Stimulated activated CD4-positive, alpha-beta T cell treated with anti-CD3 and anti-CD28 coated beads, Interleukin-2, amount 100 ng/mL, for 24 hours (primary cell): ENCODE measurements at places on chromosomes 1 and 21.

DNA sequence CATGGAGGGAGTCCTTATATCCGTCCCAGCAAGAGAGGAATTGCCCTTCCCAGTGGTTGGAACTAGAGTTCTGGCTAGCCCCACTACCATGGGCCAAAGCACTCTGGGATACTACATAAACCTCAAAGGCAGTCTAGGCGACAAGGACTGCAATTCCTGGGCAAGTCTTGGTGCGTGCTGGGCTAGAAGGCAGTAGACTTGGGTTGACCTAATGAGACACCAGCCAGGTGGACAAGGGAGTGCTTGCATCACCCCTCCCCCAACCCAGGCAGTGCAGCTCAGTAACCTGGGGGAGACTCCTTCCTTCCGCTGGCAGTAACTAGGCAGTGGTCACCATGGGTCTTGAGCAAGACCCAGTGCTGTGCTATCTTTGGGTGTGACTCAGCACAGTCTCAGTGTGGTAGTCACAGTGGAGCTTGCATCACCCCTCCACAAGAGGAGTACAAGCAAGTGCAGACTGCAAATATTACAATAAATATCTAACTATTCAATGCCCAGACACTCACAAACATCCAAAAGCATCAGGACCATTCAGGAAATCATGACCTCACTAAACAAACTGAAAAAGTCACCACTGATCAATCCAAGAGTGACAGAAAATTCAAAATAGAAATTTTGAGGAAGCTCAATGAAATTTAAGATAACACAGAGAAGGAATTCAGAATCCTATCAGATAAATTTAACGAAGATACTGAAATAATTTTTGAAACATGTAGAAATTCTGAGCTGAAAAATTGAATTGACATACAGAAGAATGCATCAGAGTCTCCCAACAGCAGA is 84.7 kb upstream of the LYPLAL1 start:
- no peak for DNase-seq

- no peak for DNase-seq
Measured at GRCh38 chr21:44359396-44359795, 6.0 kb downstream of the TRPM2 start.

- no peak for DNase-seq
Measured at GRCh38 chr1:232037774-232038388, 411.3 kb downstream of the DISC1 start.

- DNase-seq: no peak
Measured at GRCh38 chr1:221162352-221162751, 283.1 kb downstream of the HLX start.

DNA sequence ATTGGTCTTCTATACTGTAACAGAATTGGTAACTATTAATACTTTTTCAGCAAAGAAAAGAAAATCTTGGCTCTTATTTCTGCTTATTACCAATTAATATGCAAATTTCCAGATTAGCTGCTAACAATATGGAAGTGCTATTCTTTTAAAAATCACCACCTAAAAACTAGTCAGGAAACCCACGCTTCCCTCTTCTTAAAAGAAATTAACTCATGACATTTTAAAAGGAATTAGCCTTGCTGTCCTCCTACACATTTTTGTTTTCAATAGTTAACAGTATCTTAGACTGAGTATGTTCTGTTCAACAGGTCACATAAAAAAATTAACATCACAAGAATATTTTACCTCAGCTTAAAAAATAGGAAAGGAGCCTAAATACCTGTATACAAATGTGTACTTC is 27.3 kb downstream of the ABL2 start:
- no peak for DNase-seq

DNA sequence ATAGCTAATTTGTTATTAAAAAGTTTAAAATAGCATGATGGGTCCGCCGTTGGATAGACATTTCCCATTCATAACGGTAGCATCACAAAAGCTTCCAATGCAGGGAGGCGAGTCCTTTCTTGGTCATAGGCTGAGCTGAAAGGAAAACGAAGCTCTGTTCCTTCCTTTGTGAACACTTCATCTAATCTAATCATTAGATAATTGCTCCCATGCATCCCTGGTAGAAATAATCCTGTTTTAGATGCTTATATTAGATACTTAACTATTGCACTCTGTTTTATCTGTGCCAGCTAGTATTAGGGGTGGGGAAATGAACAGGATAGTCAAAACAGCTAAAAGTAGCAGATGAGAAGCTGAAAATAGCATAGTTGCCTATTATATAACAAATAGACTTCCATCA is 215.0 kb downstream of the SLC35F3 start:
- DNase-seq: no peak

- no peak for DNase-seq
Measured at GRCh38 chr1:20125100-20125499, 5.8 kb upstream of the PLA2G2D start.

DNA sequence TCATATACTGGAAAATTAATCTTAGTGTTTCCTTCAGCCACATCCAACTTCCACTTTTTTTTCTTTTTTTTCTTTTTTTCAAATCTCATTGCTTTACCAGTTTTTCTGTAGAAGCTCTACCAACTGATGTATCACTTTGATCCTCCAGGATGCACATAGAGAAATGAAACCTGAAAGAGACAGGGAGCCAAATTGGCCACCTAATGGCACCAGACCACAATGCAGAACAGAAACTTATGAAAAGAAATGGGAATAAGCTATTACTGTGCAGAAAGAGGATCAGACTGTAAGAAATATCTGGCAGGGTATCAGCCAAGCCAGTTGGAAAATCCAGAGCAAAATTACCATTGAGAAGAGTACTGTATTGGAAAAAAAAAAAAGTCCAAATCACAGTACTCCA is 1514.2 kb downstream of the MRPL39 start:
- no peak for DNase-seq

- DNase-seq: no peak
Measured at GRCh38 chr1:209583408-209583807, at the start of gene CAMK1G. Gene CAMK1G (plus strand): TSS chr1:209583714. CDS start chr1:209594984, 11,270 bp downstream.

- DNase-seq: no peak
Measured at GRCh38 chr1:37850352-37850955, 8.9 kb downstream of the MTF1 start.

DNA sequence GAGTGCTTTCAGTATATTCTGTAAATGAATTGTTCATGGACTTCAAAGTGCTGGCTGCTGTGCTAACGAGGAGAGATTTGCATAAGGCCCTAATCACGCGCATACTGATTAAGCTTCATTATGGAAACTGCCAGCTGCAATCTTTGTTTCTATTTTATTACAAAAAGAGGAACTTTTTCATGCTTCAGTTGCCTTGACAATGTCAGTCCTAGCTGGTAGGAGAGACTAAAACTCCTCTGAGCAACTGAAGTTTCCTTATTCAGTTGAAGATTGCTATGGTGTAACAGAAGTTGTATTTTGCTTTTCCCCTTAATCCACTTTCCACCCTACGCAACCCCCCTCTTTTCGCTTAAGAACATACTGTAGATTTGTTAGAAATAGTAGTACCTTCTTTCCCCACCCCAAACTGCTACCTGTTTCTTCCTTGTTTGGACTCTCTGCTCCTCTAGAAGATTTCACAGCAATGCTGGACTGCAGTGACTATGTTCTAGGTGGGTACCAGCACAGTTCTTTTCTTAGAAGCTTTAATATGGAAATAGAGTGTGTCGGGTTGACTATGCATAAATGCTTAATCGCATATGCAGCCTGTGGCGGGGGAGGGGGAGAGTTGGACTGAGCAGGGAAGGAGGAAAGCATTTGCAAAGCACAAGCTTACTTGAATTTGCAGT is 108.3 kb downstream of the POU2F1 start:
- no peak for DNase-seq

GRCh38 chr1:147264158-147264768 is 21.8 kb downstream of the CHD1L start:
- DNase-seq: no peak

DNA sequence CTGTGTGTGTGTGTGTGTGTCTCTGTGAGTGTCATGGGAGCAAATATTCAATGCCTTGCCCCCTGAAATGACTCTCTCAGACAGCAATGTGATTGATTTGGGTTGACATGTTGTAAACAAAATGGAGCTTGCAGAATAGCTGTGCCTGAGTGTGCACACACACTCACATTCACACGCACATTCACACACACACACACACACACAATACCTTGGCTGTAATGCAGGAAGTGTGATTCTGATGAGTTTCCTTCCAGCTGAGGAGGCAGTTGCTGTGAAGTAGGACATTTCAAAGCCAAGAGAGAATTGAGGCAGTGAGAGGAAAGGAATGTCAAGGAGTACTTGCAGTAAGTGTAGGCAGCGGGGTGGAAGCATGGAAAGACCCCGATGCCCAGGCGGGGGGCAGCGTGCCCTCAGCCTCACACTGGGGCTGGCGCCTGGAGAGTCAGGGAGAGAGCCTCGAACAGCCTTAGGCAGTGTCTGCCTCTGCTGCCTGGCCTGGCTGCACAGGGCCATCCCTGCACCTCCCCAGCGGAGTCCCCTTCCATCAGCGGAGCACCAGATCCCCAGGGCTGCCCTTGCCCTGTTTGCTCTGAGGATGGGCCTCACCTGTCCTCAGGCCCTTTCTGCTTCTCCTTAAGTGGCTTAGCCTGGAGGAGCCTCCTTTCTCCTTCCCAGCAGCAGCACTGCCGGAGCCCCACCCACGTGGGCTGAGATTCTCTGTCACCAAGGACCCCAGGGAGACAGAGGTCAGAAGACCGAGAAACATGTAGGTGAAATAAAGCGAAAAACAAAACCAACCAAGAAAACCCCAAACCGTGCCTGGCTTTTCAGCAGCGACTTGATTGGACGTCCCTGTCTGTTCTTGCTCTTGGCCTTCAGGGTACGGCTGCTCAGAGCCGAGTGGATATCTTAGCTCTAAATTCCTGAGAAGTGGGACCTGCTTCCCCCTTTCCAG is 9.2 kb downstream of the VASH2 start:
- no peak for DNase-seq

DNA sequence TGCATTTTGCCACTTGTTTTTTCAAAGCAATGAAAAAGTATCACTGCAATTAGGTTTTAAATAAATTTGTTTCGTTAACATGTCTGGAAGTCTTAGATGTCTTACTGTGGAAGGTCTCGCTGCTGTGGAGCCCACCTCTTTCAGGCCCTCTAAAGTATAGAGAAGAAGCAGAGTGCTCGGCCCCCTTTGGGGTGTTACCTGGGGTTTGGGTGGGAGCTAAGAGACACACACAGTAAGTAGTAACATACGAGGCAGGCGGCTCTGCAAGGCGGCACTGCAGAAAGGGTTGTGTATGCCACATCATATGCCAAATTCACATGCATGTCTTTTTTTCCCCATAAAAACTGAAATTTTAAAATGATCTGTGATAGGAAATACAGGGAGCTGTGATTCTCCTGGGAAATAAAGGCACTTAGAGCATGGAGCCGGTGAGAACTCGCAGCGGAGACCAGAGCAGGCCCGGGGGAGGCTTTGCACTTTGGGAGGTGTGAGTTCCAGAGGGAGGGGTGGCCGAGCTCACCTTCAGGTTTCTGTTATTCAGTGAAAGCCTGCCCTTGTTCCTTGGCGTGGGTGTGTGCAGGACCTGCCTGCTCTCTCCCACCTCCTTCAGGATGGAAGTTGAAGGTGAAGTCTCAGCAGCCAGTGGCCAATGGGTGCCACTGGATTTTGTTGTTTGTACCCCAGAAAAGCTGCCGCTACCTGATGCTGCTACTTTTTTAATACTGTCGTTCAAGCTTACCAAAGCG is 35.7 kb upstream of the PWP2 start:
- DNase-seq: no peak

- DNase-seq: no peak
Measured at GRCh38 chr1:37872692-37873091, 13.3 kb upstream of the MTF1 start.

- no peak for DNase-seq
Measured at GRCh38 chr21:39084073-39084472, 99.2 kb downstream of the PSMG1 start.

DNA sequence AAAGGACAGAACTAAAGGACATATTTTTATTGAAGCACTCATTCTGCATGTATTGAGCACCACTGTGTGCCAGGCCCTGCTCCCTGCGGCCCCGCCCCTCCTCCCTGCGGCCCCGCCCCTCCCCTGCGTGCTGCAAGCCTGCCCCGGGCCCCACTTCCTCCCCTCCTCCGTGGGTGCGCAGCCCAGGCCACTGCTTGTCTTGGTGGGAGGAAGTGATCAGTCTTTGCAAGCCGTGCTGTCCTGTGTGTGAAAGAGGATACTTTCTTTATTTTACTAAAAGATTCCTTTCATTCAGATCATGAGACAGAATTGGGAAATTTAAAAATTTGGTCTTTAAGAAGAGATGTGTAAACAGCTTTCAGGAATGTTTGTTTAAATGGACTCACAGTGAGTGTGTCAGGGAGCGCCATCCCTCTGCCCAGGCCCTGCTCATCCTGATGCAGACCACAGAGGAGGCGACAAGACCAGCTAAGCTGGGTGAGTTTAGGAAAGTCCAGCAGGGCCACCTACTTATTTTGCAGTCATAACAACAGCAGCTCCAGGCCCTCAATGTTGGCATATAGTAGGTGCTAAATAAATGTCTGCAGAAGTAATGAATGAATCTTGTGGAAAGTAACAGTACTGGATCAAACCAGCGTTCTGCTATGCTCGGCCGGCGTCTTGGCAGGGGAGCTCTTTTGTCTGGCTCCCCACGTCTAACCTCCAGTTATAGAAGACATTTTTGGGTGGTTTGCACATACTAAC is 88.3 kb upstream of the SELENON start:
- DNase-seq: peak; percentile 72

DNA sequence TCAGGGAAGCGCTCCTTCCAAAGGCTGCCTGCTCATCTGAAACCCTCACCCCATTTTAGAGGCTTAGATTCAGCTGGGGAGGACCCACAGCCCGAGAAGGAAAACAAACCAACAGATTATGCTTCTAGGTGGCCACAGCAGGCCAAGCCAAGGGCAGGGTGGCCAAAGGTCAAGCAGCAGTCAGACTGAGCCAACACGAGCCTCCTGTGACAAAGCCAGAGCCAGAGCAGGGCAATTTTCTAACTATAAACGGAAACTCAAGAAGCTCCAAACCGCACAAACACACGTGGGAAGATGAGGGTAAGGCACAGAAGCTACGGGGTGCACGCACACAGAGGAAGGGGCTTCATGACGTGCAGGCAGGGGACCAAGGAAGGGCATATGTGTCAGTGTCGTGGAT is 64.1 kb downstream of the PLEKHA6 start:
- no peak for DNase-seq

- DNase-seq: no peak
Measured at GRCh38 chr1:75265792-75266191, 131.6 kb downstream of the LHX8 start.

DNA sequence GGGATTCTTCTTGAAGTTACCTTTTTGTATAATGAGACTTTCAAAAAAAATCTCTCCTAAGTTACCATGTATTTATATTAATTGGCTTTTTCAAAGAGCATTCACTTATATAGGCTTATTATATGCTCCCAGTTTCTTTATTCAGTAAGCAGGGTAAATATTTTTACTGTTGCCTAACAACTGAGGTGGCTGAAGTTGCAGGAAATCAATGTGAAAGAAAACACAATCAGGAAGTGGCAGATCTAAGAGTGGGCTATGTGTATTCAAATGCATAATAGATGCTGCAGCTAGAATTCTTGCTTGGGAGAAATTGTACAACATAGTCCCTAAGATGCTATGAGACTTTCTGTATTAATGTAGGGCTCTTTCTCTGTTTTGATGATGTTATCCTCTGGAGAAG is 606.9 kb downstream of the NUF2 start:
- DNase-seq: no peak
